ENCODE measurements at places on chromosomes 3 and 15.

DNA sequence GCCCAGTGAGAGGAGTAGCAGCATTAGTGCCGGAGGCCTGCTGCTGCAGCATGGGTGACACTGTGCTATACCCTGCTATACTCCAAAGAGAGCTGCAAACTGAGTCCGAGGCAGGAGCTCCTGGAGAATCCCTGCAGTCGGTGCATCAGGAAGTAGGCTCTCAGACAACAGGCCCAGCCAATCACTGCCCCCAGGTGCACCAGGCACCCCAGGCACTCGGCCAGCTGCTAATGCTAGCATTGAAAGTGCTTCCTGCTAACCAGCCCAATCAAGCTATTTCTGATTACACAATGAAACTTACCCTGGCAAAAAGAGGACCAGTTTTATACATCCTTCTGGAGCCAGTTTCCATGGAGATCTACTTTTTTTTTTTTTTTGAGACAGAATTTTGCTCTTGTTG, 45.6 kb upstream of the IREB2 start:
- DNase-seq = no peak

GRCh38 chr3:140911822-140912221, 29.8 kb upstream of the SLC25A36 start:
- DNase-seq = no peak

DNA sequence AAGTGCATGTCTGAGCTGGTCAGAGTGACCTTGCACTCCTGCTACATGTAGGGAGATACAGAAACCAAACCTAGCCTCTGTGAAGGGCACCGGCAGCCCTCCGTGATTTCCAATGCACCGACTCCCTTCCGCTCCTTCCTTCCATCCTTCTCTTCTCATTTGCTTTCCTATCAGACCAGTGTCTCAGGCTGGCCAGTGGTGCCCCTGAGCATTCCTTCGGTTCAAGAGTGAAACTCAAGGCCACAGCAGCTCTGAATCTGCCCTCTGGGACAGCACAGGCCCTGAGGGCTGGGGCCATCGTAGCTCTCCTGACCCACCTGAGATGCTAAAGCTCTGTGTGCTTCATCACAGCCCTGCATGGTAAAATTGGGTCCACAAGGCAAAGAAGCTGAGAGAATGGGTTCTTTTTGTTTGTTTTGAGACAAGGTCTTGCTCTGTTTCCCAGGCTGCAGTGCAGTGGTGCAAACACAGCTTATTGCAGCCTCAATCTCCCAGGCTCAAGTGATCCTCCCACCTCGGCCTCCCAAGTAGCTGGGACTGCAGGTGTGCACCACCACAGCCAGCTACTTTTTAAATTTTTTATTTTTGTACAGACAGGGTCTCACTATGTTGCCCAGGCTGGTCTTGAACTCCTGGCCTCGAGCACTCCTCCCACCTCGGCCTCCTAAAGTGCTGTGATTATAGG, 2.3 kb upstream of the BMF start:
- DNase-seq = no peak

GRCh38 chr3:29513236-29513635, 232.4 kb downstream of the RBMS3 start:
- no peak for DNase-seq

DNA sequence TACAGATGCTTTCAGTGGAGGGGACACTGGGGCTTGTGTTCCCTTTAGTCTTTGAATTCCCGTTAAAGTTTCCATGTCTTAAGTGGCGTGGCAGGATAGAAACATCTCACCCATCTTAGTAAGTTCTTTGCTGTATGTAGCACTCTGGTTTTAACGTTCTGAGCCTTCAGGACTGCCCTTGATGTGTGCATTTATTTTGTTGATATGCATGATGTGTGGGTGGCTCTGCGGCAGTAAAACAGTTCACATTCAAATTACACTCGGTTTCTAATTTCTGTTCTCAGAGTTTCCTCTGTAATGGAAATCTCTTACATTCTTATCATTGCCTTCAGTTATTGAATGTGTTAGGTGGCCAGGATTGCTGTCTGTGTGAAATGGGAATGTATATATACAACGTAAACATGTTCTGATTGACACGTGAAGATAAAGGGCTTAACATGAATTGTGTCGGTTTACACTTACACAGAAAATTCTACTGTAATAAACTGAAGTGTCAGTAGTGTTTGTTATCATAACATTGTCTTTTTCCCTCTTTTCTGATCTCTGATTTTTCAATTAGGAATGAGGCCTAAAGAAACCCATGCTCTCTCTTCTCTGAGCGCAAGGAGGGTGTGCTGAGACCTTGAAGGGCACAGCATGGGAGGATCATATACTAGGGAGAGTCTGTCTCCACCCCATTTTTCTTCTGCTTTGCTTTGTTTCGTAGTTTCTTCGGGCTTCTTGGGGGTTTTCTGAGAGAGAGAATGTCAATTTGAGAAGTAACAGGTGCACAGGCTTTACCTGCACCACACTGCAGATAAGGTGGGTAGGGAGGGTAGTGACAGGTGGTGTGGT, 51.5 kb downstream of the IGF1R start:
- no peak for DNase-seq

DNA sequence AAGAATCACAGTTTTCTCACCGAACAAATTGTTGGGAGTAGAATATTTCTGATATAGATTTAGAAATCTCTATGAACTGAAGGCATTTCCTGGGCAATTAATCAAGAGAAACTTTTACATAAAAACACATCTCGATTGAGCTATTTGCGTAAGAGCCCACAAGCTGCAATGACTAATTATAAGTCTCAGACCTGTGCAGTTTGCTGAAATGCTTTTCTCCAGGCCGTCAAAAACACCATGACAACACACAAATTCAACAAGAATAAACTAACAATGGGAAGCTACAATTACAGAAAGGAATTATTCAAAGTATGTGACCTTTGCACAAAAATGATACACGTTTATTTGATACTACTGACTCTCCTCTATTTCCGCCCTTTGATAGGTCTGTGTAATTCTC, 481.2 kb upstream of the WNT5A start:
- no peak for DNase-seq

Data from CD14-positive monocyte (primary cell).